ENCODE measurements at places on chromosomes 16 and 17.

DNA sequence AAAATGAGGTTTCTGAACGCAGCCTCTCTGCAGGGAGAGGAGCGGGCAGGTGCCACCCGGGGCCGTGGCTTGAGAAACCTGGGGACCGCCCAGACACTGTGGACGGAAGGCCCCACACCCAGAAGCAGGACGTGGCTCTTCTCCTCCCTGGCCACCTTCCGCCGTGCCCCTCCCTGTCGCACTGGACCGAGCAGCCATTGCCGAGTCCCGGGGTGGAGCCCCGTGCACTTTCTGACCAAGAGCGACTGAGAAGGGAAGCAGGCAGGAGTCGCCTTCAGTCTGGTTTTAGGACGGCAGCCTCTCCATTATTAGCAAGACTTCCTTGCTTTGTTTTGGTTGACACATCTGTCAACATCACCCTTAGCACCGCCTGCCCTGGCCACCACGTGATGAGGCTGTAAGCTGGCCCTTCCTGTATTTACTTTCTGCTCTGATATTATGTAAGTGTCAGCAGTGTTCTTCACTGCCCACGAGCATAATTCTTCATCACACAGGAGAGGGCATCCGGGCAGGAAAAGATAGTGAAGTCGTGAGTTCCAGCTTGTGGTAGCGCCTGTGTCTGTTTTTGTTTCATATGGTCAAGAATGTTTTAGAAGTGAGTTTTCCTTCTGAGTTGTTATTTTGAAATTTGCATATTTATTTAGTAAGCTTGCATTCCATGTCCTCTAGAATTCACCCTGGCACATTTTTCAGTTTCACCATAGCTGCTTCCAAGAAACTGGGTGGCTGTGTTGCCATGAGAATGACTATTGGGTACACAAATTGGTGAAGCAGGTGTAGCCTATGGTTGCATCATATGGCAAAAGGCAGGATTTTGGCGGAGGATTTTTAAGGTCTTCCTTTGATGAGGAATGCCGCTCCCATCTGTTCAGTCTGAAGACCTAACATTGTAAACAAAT is 1.0 kb downstream of the HERPUD1 start:
- DNase-seq: peak; percentile 17

GRCh38 chr17:38332735-38333134 is 11.0 kb downstream of the GPR179 start:
- no peak for DNase-seq

- peak; percentile 61 for DNase-seq
Observed at GRCh38 chr17:75588596-75589011, 1.0 kb downstream of the MYO15B start.

DNA sequence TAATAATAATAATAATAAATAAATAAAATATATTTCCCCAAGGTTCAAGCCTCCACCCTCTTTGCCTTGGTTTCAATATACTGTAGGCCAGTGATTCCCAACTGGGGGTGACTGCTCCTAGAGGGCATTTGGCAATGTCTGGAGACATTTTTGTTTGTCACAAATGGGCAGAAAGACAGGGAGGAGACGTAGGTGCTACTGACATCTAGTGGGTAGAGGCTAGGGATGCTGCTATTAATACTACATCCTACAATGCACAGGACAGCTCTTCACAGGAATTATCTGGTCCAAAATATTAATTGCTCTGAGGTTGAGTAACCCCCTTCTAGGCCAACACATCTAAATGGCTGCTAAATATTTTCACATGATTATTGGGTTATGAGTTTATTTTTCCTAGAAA is 12.8 kb upstream of the PRR14 start:
- peak; percentile 33 for DNase-seq

DNA sequence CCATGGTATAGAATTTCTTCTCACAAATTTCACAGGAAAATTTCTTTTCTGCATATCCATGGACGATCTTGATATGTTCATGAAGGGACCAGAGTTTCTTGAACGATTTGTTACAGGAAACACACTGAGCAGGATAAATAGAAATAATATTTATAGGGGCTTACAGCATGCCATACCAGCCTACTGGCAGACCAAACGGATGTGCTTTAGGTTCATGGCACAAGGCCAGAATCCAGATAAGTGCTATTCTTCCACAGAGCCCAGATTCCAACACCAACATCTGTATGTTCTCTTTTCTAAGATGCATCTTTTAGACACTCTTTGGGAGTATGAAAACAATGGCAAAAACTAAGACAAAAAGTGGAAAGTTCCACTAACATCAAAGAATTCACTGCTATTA is 49.3 kb downstream of the ZNF652 start:
- no peak for DNase-seq

DNA sequence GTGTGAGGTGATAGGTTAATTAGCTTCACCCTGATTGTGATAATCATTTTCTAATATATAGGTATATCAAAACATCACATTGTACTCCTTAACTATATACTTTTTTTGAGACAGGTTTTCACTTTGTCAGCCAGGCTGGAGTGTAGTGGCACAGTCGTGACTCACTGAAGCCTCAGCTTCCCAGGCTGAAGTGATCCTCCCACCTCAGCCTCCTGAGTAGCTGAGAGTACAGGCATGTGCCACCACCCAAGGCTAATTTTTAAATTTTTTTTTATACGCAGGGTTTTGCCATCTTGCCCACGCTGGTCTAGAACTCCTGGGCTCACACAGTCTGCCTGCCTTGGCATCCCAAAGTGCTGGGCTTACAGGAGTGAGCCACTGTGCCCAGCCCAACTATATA is 455.3 kb upstream of the MAF start:
- no peak for DNase-seq

GRCh38 chr16:84785843-84786581 is 33.8 kb upstream of the CRISPLD2 start:
- peak; percentile 46 for DNase-seq

DNA sequence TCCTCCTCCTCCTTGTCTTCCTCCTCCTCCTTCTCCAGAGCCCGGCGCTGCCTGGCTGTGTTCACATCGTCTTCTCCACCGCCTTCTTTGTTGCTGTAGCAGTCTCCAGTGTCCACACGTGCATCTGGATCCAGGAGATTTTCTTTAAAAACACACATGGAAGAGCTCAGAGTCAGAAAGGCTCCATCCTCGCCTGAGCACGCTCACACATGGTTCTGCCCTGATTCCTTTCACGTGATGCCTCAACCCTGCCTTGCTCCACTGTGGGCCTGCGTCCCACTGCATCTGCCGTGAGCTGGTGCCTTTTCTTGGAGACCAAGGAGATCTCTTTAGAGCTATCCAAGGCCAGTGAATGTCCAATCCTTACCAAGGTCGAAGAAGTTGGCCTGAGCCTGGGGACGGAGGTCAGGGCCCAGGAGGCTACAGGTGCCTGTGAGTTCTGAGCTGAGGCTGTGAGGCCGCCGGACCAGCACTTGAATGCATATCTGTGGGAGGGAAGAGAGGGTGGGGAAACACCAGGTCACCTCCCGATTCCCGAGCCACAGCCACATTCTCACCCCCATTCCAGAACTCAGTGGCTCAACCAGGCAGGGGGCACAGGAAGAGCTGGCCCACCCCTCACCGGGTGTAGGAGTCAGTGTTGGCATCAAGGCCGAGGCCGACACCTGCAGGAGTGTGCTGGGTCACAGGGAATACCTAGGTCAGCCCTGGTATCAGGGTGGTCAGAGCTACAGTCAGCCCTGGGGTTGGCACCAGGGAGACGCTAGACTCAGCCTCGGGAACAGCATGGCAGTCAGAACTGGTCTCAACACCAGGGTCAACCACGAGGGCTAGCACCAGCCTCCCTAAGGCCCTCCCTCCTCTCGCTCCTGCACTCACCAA is 37.6 kb downstream of the HASPIN start:
- no peak for DNase-seq

GRCh38 chr16:518858-519257 is 8.7 kb upstream of the CAPN15 start:
- DNase-seq: no peak

DNA sequence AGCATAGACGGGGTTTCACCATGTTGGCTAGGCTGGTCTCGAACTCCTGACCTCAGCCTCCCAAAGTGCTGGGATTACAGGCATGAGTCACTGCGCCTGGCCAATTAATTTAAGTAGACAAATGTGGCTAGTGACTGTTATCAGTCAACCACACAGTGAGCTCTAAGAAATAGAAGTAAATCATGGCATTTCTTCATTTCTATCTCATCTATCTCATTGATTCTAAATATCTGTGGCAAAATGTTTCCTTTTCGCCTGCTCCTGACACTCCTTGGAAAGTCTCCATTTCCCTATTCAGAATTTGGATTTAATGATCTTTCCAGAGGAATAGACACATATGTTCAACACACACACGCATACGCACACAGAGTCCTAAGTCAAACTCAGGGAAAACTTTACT is 81.3 kb downstream of the HIC1 start:
- DNase-seq: no peak

GRCh38 chr17:72714357-72714966 is 378.0 kb downstream of the SLC39A11 start:
- no peak for DNase-seq

DNA sequence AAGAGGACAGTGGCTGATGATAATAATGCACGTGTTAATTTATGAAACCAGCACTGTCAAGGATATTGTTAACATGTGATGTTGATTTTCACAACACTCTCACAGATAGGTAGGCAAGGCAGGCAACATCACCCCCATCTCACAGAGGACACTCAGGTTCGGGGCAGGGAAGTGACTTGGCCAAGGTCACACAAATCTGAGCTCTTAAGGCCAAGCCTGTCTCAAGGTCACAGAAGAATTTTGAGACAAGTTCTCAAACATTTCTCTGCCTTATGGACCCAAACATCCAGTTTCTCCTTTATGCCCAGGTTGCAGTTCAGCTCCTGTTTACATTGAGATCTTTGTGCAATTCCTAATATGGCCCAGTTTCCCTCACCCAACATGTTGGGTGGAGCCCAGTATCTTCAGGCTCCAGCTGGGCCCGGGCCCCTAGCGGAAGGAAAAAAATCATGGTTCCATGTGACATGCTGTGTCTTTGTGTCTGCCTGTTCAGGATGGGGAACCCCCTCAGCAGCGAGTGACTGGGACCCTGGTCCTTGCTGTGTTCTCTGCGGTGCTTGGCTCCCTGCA is 1.3 kb downstream of the SLC2A4 start:
- DNase-seq: no peak

DNA sequence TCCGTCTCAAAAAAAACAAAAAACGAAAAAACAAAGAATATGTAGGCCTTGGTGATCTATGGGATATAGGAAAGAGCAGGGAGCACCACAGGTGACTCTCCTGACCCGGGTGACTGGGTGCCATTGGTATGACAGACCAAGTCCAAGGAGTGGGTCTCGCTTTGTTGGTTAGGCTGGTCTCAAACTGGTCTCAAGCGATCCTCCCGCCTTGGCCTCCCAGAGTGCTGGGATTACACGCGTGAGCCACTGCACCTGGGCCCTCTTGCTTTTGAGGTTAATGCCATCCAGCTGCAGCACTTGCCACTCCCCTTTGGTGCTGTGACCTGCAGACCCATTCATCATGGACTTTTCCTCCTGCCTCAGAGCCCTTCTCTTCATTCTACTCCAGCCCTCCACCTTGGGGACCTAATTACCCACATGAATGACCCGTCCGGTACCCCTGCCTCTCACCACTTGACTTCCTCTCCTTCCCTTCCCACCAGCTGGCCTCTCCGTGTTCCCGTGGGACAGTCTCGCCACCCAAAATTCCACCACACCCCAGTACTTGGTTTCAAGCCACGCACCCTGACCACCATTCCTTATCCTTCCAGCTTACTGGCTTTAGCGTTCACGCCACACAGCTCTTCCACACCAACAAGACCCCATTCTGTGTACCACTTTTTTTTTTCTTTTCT is 3.2 kb upstream of the UBE2G1 start:
- no peak for DNase-seq

- no peak for DNase-seq
Observed at GRCh38 chr16:2437032-2437790, 8.0 kb downstream of the CCNF start.

DNA sequence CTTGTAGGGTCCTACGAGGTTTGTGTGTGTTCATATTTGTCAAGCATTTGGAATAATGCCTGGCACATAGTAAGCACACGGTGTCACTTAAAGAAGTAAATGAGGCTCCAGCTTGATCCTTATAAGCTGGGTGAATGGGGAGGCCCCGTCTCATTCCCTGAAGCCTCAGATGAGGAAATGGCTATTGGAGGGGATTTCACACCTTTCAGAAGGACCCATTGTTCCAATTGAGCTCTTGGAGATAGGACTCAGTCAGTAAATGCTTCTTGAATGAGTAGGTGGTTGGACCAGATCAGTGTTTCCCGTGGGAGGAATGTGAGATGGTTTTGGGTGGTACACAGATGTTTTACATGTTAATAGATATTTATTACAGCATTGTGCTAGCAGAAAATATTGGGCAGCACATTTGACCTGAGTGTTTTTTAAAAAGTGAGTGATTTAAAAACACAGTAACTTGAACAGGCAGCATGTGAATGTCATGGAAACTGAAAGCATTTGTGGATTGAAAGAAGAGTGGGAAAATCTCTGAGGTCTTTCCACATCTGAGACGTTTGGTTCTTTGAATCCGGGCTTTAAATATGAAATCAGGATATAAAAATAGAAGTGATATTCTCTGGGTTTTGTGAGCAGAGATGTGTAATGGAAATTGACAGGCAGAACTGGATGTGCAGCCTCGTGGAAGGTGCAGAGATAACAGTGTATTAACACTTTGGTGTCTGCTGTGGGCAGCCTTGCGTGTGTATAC is 36.4 kb upstream of the ARHGAP17 start:
- no peak for DNase-seq

DNA sequence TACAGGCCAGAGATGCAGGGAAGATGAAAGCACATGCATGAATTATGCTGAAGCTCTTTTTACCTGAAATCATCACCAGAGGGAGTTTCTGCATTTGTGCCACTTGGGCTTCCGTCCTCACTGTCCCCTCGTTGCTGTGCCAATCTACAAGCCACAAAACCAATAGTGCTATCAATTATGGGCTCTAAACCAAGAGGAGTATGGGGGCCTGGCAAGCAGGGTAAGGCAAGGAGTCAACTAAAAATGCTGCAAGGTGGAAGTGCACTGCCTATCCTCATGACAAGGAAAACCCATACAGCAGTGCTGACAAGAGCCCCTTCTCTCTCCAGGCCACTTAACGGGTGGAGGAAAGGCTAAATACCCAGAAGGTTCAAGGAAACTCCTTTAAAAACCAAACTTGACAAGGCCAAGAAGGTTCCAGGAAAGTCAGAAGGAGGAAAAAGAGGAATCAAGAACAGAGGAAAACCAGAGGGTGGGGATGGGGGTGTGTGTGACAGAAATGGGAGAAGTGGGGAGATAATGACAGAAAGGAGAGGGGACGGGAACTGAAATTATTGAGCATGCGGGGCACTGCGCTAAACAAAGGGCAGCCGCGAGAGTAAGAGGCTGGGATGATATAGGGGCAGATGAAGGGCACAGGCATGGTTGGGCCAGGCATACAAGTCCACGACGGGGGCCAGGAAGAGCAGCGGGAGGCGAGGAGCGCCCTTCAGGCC is 674 bp downstream of the C17orf75 start:
- DNase-seq: peak; percentile 12

GRCh38 chr17:46950997-46951621 is 27.9 kb downstream of the RPRML start:
- peak; percentile 44 for DNase-seq

DNA sequence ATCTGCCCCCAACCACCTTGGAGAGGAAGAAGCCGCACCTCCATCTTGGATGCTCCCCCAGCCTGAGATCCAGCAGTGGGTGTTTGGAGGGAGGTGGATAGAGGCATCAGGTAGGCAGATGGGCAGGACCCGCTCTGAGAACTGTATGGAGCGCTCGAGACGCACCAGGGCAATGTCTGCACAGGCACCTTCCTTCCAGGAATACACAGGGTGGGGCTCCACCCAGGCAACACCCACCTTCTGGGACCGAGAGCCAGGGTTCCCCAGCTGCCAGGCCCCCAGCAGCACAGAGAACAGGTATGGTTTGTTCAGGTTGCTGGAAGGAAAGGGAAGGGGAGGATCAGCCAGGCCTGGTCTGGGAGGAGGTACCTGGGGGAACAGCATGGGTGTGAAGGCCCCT is 2.4 kb downstream of the PRSS22 start:
- DNase-seq: no peak

Measured in NCI-H1436 (cell line).